ENCODE measurements at places on chromosomes 11 and 22.

GRCh38 chr11:444396-445144 is 2.8 kb upstream of the ANO9 start:
- no peak for DNase-seq

- no peak for DNase-seq
These were observed 86.3 kb downstream of the CCDC83 start for GRCh38 chr11:85941380-85941973.

- DNase-seq = no peak
These were observed 1.5 kb downstream of the MAP6 start for GRCh38 chr11:75667255-75667830.

GRCh38 chr11:3129591-3130268 is 35.4 kb downstream of the OSBPL5 start:
- DNase-seq = no peak

DNA sequence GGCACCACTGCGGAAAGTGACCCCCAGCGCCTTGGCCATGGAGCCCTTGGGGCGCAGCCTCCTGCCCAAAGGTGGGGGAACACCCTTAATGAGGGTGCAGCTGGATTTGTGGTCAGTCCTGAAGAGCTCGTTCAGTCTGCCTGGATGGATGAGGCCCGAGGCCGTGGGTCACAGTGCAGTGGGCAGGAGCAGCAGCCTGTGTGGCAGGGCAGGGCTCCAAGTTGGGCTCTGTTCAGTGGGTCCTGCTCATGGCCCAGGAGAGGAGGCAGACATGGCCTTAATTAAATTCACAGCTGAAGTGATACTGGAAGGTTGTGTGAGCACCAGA is 33.3 kb downstream of the FAM83F start:
- no peak for DNase-seq

DNA sequence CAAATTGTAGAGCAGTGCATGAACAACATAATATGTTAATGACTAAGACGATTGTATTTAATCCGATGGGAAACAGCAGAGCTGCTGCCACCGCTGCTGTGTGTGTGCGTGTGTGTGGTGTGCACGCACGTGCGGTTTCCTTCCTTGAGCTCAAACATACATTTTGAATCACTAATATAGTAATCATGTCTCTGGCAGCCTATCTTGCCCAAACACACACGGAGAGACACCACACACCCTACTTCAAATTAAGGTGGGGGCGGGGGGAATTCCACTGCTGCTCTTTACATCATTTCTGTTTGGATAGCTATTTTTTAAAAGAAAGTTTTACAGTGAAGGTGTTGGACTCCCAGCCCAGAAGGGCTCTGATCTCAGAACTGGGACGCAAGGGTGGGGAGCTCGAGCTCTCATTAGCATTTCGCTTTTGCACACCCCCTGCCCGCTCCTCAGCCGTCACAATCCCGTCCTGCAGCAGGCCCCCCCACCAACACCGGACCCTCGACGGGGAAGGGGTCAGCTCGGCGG is 651 bp upstream of the FAM83F start:
- DNase-seq = peak; percentile 47

DNA sequence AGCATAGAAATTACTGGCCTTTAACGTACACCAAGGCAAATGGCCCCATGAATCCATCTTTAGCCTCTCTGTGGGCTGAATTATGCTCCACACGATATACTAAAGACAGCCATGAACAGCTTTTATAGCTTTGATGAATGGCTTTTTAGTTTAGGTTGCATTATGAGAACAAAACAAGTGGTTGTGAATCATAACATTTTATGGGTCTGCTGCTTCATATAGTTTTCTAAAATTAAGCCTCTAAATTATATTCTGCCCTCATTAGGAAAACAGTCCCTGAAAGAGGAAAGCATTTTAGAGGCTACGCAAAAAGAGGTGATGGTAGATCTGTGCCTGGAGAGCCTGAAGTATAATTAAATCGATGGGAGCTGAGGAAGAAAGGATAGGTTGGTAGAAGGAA is 221.3 kb downstream of the CADM1 start:
- DNase-seq = no peak

- no peak for DNase-seq
These were observed 7.1 kb downstream of the SPTBN2 start for GRCh38 chr11:66721939-66722338.

- peak; percentile 38 for DNase-seq
These were observed 45.6 kb downstream of the BCR start for GRCh38 chr22:23225724-23226496.

- no peak for DNase-seq
These were observed 20.2 kb downstream of the PPFIBP2 start for GRCh38 chr11:7534042-7534378.

- DNase-seq = no peak
These were observed 37.0 kb downstream of the NEAT1 start for GRCh38 chr11:65459552-65459951.

DNA sequence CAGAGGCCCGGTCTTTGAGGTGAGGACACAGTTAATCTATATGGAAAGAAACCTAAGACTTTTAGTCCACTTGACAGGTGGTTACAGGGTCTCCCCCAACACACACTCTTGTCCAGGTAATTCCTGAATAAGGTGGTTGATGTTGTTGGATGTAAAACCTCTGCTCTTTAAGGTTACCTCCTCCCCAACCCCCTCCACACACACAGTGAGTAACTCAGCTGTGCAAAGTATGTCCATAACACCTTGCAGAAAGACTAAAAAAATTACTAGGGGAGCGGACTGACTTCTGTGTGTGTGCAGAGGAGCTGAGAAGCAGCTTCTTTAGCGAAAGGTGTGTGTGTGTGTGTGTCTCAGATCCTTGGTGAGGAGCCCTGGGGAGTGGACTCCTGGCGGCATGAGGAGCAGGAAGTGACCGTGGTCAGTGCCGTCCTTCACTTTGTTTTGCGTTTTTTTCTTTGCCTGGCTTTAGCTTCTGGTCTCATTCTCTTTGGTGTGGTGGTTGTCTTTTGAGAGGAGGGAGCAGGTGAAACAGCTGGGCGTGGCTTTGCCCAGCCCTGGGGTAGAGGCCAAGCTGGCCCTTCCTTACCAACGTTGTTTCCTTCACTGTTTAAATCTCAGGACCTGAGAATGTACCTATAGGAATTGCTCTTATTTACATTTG is 1.7 kb downstream of the ZBED4 start:
- no peak for DNase-seq

GRCh38 chr11:97157221-97157740 is 767.5 kb downstream of the JRKL start:
- no peak for DNase-seq

GRCh38 chr11:78652843-78653239 is 78.2 kb upstream of the NARS2 start:
- no peak for DNase-seq

DNA sequence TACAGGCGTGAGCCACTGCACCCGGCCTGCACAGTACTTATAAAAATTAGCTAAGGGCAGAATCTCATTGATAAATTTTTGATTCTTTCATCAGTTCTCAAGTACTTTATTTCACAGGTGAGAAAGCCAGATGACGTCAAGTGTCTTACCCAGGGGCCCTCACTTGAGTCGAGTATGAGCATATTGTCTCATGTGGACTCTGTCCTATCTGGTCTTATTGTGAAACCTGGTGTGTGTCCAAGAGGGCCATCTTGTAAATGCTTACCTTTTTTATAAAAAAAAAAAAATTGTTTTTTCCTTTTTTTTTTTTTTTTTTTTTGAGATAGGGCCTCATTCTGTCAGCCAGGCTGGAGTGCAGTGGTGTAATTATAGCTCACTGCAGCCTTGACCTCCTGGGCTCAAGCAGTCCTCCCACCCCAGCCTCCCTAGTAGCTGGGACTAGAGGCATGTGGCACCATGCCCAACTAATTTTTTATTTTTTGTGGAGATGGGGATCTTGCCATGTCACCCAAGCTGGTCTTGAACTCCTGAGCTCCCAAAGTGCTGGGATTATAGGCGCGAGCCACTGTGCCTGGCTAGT is 6.0 kb downstream of the ACO2 start:
- no peak for DNase-seq

GRCh38 chr22:48302657-48303368 is 1524.9 kb downstream of the BRD1 start:
- no peak for DNase-seq

DNA sequence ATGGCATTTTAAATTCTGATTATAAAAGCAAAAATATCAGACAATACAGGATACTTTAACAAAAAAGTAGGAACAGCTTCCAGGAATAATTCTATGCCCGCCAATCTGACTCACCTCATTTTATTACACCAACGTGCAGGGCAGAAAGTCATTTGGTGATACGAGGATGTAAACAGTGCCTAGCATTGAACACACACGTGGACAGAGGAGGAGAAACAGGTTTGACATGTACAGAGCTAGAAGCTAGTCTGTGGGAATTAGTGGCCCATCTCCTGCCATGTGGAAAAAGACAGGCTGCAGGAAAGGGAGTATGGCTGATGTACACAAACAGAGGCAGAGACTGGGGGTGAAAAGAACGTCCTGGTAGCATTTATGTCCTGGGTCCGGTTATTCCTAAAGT is 9.0 kb upstream of the SPINDOC start:
- DNase-seq = no peak

GRCh38 chr11:96319898-96320656 is 22.9 kb downstream of the MAML2 start:
- no peak for DNase-seq

Data from activated CD4-positive, alpha-beta T cell treated with anti-CD3 and anti-CD28 coated beads, Interleukin-2, amount 50 U/mL, for 1 hour (primary cell).